ENCODE measurements at places on chromosomes 1 and 21. TPM values are rescaled to one million over a fixed set of nuclear protein-coding genes. Genes with fewer than 3 reads are reported as not detected.

GRCh38 chr1:9696793-9697192 is 45.3 kb downstream of the PIK3CD start:
- no peak for DNase-seq

- no peak for DNase-seq
These were observed 100.8 kb downstream of the PCP4 start for GRCh38 chr21:39968010-39968409.

DNA sequence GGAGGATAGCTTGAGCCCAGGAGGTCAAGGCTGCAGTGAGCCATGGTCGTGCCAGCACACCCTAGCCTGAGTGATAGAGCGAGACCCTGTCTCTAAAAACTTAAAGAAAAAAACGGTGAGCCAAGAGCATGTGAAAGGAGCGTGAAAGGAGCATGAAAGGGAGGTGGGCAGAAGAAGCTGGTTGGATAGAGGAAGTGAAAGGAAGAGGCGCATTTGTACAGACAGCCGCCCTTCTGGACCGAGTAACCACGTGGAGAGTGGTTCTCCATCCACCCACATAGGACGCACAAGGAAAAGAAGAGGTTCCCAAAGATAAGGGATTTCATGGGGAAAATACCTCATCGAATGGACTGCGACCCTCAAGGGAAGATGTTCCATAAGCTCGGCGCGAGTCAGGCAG is 60.4 kb upstream of the IFNAR2 start:
- no peak for DNase-seq

DNA sequence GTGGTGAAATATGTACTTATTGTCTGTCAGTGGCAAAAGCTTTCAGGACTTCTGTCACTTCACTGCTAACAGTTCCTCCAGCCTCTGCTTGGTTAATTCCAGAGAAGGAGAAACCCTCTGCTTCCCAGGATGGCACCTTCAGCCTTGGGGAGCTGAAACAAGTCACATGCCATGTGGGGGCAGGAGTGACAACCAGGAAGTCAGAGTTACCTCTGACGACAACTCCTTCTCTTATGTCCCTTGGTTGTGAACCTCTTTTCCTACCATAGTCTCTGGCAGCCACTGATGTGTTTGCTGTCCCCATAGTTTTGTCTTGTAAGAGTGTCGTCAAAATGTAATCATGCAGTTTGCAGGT is 53.6 kb downstream of the FCRL5 start:
- DNase-seq = no peak

- no peak for DNase-seq
These were observed 3.9 kb upstream of the FLG start for GRCh38 chr1:152328801-152329391.

- DNase-seq = no peak
These were observed 122.0 kb downstream of the ETS2 start for GRCh38 chr21:38927776-38928175.

DNA sequence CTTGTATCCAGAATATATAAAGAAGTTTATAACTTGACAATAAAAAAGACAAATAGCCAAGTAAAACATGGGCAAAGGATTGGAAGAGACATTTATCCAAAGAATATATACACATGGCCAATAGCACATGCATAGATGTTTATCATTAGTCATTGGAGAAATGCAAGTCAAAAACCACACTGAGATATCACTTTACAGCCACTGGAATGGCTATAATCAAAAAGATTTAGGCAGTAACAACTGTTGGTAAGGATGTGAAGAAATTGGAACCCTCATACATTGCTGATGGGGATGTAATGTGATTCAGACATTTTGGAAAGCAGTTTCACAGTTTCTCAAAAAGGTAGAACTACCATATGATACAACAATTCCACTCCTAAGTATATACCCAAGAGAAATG is 51.1 kb downstream of the SLC44A5 start:
- DNase-seq = no peak

- no peak for DNase-seq
These were observed 28.3 kb upstream of the BTG2 start for GRCh38 chr1:203276916-203277545.

GJA8 gene
- not detected for total RNA-seq

TXNIP gene
- 129 TPM for total RNA-seq

RYR2 gene
- 6.1 TPM for total RNA-seq
